ENCODE measurements at places on chromosomes 1 and 21.

DNA sequence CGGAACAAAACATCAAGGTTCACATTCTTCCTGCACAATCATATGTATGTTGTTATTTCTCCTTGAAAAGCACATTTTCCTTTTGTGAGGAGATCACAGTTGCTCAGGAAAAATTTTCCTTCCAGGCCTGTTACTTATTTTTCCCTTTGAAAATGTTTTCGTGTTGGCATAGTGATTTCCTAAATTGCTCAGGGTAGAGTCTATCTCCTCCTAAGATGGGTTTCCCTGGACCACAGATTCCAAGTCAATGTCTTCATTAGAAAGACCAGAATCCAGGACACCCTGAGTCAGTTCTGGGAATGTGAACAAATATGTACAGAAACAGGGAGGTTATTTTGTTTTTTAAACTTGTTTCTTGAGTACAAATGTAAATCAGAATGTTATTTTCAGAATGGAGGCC, 94.3 kb upstream of the C1orf105 start:
- DNase-seq, result no peak

GRCh38 chr1:27570356-27570755, 33.6 kb downstream of the AHDC1 start:
- no peak for DNase-seq

GRCh38 chr21:15207231-15207630, 142.4 kb upstream of the NRIP1 start:
- no peak for DNase-seq

- peak; percentile 61 for DNase-seq
Observed at GRCh38 chr1:116574581-116575291, 3.9 kb upstream of the CD58 start.

- no peak for DNase-seq
Observed at GRCh38 chr1:53663529-53664300, 75.2 kb downstream of the GLIS1 start.

DNA sequence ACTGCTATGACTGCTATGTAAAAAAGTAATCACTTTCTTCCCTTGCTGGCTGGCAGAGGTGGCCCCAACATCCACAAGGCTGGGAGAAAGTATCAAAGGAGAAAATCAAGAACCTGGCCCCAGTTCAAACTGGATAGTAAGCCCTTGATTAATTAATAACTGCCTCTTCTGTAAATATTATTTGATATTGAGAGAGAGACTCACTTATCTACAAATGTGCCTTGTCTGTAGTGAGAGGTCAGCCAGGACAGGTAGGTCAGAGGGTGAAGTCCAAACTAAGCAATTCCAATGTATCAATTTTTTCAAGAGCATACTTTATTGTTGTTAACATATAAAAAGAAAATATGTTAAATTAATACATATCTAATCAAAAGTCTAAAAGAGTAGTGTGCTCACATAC, 23.8 kb upstream of the TARBP1 start:
- no peak for DNase-seq

GRCh38 chr1:39082010-39082799, 56.1 kb downstream of the NDUFS5 start:
- no peak for DNase-seq

GRCh38 chr1:41053316-41053715, 31.8 kb upstream of the SLFNL1 start:
- DNase-seq, result peak; percentile 20

- no peak for DNase-seq
Observed at GRCh38 chr1:156145650-156146019, 7.8 kb upstream of the SEMA4A start.

GRCh38 chr1:155970531-155971167, 7.7 kb downstream of the ARHGEF2 start:
- DNase-seq, result peak; percentile 81

- DNase-seq, result no peak
Observed at GRCh38 chr1:171084870-171085269, 5.8 kb upstream of the FMO3 start.

DNA sequence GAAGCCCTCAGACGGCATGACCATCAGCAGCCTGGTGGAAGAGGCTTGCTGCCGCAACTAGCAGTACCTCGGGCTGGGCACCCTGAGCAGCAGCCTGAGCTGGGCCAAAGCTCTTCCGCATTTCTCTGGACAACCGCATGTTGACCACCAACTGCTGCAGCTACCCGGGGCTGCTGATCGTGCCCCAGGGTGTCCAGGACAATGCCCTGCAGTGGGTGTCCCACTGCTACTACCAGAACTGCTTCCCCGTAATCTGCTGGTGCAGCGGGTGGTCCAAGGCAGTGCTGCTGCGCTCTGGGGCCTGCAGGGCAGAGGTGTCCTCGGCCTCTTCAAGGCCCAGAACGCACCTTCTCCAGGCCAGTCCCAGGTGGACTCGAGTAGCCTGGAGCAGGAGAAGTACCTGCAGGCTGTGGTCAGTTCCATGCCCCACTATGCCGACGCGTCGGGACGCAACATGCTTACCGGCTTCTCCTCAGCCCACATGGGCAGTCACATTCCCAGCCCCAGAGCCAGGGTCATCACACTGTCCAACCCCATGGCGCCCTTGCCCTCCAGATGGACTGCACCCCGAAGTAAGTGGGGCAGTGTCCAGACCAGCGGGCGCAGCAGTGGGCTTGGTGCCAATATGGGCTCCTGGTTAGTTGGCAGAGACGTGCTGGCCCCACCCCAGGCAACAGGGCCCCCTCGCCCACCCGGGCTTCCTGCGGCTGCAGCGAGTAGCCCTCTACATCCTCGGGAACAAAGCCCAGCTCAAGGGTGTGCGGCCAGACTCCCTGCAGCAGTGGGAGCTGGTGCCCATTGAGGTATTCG, 19.5 kb upstream of the NPPB start:
- DNase-seq, result no peak

GRCh38 chr1:221084681-221085080, 205.4 kb downstream of the HLX start:
- no peak for DNase-seq

GRCh38 chr1:246447501-246447900, 59.6 kb downstream of the SMYD3 start:
- no peak for DNase-seq

DNA sequence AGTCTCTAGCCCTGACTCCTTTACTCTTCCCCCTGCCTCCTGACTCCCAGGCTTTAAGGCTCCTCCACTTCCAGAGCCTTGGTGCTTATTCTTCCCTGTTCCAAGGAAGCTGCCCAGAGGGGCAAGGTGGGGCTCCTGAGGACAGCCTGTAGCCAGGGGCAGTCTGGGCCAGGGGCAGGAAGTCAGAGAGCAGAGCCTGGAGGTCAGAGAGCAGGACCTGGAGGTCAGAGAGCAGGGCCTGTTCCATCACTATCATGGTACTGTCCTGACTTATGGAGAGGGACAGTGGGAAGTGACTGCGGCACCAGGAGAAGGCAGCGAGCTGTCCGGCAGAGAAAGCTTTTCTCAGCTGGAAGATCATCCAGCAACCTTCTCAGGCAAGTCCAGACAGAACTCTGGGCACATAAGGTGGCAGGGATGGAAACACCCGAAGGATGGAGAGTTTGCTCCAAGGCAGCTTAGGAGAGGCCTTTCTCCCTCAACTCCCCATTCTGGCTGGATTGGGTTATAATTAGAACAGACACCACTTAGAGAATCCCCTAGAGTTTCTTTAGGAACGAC, 25.0 kb downstream of the PLXNA2 start:
- no peak for DNase-seq

DNA sequence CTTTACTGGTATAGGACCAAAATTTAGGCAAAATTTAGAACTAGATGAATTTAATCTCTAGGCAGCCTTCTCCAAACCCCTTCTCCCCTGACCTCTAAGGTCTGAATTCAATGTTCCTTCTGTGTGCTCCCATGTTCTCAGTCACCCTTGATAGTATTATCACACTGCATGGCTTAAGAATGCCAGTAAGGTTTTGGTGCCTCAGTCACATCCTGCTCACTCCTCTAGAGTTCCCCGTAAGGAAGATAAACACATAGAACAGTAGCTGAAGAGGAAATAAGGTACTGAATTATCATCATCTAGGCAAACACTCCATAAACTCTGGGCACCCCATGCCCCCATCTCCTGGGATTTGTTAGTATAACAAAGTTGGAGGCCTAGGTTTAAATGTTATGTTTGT, 18.2 kb downstream of the PRRX1 start:
- no peak for DNase-seq

GRCh38 chr21:46633566-46633965, 1.9 kb upstream of the PRMT2 start:
- no peak for DNase-seq

GRCh38 chr1:58358346-58358745, 188.2 kb downstream of the OMA1 start:
- no peak for DNase-seq

- no peak for DNase-seq
Observed at GRCh38 chr21:25370311-25370744, 237.0 kb downstream of the MRPL39 start.

DNA sequence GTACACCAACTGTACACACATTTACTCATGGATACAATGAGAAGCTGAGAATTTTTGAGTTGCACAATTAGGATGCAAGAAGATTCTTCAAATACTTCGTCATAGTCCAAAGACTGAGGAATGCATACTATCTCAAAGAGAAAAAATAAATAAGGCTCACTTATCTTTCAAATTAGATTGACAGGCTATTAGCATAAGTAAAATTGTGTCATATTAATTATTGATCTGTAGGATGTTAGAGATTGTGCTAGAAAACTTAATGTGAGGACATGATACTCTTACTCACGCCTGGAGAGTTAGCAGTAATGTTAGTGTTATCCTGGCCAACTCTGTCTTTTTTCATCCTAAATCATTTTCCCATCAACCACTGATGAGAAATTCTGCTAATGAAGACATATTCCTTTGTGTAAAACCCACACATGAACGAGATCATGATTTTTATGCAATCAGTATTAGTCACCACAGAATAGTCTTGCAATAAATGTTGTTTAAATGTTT, 659.0 kb downstream of the LTN1 start:
- DNase-seq, result no peak

DNA sequence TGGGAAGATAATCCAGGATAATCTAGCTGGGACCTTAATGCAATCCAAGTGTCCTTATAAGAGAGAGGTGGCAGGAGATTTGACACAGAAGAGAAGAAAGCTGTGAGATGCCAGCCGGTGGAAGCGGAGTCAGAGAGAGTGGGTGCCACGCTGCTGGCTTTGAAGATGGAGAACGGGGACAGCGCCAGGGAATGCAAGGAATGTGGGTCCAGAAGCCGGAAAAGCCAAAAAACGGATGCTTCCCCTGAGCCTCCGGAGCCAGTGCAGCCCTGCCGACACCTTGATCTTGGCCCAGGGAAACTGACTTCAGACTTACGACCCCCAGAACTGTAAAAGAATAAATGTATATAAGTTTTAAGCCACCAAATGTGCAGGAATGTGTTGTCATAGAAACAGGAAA, 152.6 kb downstream of the ZNF281 start:
- DNase-seq, result no peak

DNA sequence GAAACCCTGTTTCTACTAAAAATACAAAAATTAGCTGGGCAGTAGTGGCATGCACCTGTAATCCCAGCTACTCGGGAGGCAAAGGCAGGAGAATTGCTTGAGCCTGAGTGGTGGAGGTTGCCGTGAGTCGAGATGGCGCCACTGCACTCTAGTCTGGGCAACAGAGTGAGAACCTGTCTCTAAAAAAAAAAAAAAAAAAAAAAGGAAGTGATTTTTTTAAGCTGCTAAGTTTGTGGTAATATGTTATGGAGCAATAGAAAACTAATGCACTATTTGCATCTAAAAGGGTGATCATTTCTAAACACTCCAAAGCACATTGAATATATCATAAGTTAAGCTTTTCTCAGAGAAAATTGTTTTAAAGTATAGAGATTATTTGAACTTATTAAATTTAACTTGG, 244.8 kb upstream of the SPAG17 start:
- DNase-seq, result no peak

- DNase-seq, result no peak
Observed at GRCh38 chr1:24709791-24710441, 35.3 kb upstream of the CLIC4 start.

GRCh38 chr1:2948751-2949680, 72.3 kb upstream of the ACTRT2 start:
- DNase-seq, result no peak

GRCh38 chr1:214494706-214495105, 56.7 kb downstream of the PTPN14 start:
- no peak for DNase-seq

- DNase-seq, result no peak
Observed at GRCh38 chr1:204331275-204331674, 28.5 kb downstream of the PLEKHA6 start.

GRCh38 chr1:21165646-21166045, 11.1 kb downstream of the EIF4G3 start:
- no peak for DNase-seq

GRCh38 chr1:159089184-159089791, 12.7 kb upstream of the AIM2 start:
- DNase-seq, result no peak

- DNase-seq, result no peak
Observed at GRCh38 chr1:105317976-105318375, 1568.3 kb downstream of the AMY1C start.

GRCh38 chr1:160624464-160624863, 22.4 kb downstream of the SLAMF1 start:
- DNase-seq, result no peak

DNA sequence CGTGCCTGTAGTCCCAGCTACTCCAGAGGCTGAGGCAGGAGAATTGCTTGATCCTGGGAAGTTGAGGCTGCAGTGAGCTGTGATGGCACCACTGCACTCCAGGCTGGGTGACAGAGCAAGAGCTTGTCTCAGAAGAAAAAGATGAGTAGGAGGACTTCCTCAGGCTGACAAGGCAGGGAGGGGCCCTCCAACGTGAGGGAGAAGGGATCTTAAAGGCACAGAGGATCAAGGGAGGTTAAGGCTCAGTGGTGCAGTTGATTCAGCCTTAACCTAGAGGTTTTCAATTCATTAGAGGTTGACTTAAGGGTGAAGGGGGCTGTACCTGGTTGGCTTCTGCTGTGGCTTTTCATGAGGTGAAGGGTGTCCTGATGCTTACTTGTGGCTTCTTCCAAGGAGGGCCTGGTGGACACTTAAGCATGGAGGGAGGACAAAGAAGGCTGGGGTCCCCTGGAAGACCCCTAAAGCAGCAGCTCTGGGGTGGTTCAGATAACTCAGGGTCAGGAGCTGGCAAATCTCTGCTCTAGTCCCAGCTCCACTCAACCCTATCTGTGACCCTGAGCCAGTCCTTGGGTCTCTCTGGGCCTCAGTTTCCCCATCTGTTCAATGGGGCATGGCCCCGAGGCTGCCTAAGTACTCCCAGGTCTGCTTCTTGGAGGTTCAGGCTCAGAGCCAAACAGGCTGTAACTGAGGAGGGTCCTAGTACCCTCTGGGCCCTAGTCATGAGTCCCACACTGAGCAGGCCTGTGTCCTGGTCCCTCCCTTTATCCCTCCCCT, 6.3 kb downstream of the EXTL1 start:
- peak; percentile 56 for DNase-seq

GRCh38 chr21:15088488-15088887, 23.7 kb upstream of the NRIP1 start:
- no peak for DNase-seq

- DNase-seq, result no peak
Observed at GRCh38 chr1:210129759-210130158, 102.8 kb upstream of the SERTAD4 start.

DNA sequence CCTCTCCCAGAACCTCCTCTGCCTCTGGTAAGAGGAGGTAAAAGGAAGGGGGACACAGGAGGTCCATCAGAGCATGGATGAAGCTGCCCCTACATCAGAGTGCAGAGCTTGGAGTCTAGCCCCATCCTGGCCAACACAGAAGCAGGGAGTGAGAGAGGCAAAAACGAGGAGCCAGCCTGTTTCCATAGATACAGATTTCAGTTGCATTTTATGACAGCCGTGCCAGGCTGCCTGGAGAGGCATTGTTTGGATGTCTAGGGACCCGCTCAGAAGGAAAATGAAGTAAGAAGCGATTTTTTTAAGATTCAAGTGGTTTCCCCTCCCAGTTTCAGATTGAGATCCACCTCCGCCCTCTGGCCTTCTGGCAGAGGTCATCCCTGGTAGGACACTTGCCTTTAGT, 11.5 kb upstream of the GJA8 start:
- DNase-seq, result no peak
